ENCODE measurements at places on chromosomes 3 and 15. TPM values are rescaled to one million over a fixed set of nuclear protein-coding genes. Genes with fewer than 3 reads are reported as not detected.

The HES1 gene
- 29.3 TPM for total RNA-seq

- peak overlapping the region; percentile 88 for H3K27ac ChIP-seq
- H3K36me3 ChIP-seq, result no peaks in the 10 kb centered on the region
- peak overlapping the region; percentile 30 for H3K4me3 ChIP-seq
- H3K27me3 ChIP-seq, result no peaks in the 10 kb centered on the region
- peaks cover 6% of the 10 kb centered on the region for H3K4me1 ChIP-seq
Observed at GRCh38 chr3:186406669-186407635, 44.9 kb upstream of the DGKG start.

The EXD1 gene
- not detected for total RNA-seq

GRCh38 chr3:69410301-69410700, 24.4 kb upstream of the FRMD4B start:
- H3K4me3 ChIP-seq, result peak overlapping the region; percentile 34
- no peaks in the 10 kb centered on the region for H3K36me3 ChIP-seq
- no peak overlapping the region for H3K27ac ChIP-seq
- peak; percentile 25 for DNase-seq
- peaks cover 12% of the 10 kb centered on the region for H3K4me1 ChIP-seq

GRCh38 chr3:115960799-115961198, 337.5 kb downstream of the GAP43 start:
- no peaks in the 10 kb centered on the region for H3K36me3 ChIP-seq
- H3K4me1 ChIP-seq, result no peaks in the 10 kb centered on the region
- no peak overlapping the region for H3K4me3 ChIP-seq
- no peaks in the 10 kb centered on the region for H3K27me3 ChIP-seq

DNA sequence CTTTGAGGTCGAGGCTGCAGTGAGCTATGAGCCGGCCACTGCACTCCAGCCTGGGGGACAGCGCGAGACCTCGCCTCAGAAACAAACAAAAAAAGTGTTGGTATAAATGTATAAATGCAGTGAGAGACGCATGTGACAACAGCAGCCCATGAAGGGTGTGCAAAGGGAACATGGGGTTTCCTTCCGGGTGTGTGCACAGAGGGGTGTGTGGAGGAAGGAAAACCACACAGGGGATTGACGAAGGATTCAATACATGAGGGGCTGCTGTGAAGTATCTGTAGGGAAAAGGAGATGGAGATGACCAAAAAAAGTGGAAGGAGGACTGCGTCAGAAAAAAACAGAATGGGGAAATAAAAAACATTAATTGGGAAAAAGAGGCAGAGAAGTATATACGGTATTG, 1.1 kb downstream of the MTFMT start:
- H3K27me3 ChIP-seq, result no peaks in the 10 kb centered on the region
- peaks cover 5% of the 10 kb centered on the region for H3K36me3 ChIP-seq
- H3K27ac ChIP-seq, result no peak overlapping the region

The MCF2L2 gene
- 0.85 TPM for total RNA-seq

DNA sequence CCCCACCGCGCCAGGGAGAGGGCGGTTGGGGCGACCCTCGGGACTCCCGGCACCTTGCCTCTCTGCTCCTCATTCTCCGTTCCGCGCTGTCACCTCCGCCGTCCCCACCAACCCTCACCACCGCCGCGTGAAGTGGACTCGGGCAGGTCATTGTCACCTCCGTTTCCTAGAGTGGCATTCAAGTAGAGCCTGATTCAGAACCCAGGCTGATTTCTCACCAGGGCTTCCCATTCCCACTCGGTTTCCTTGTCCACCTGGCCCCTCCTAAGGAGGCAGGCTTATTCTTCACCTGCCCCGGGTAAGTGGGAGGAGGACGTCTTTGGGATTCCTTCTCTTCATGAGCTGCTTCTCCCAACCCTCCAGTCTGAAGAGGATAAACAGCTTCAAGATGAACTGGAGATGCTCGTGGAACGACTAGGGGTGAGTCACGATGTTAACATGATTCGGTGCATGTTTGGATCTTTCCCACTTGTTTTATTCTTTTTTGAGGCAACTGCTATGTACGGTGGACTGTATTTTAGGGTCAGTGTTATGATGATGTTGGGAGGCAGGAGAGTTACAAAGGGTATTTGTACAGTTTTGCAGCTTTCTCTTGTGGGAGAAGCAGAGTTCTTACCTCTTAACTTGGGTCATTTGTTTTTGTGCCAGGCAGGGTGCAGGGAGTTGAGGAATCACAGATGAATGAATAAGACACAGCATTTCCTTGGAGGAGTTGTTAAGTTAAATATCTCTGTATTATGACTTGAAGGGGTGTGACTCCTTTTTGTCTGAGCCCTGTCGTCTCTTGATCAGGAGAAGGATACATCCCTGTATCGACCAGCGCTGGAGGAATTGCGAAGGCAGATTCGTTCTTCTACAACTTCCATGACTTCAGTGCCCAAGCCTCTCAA, 692 bp downstream of the PSMD2 start:
- H3K4me3 ChIP-seq, result peak overlapping the region; percentile 92
- H3K36me3 ChIP-seq, result peaks cover 36% of the 10 kb centered on the region
- H3K4me1 ChIP-seq, result peaks cover 13% of the 10 kb centered on the region

The ROBO2 gene
- 9.9 TPM for total RNA-seq

The CSTA gene
- total RNA-seq, result 12.3 TPM

The CLCN2 gene
- total RNA-seq, result 4.3 TPM

- no peaks in the 10 kb centered on the region for H3K4me1 ChIP-seq
- no peak for DNase-seq
- H3K4me3 ChIP-seq, result no peak overlapping the region
- H3K36me3 ChIP-seq, result no peaks in the 10 kb centered on the region
Observed at GRCh38 chr15:36278219-36278618, 301.2 kb upstream of the CDIN1 start.

- H3K27ac ChIP-seq, result no peak overlapping the region
- no peak for DNase-seq
- no peak overlapping the region for H3K4me3 ChIP-seq
- peaks cover 17% of the 10 kb centered on the region for H3K36me3 ChIP-seq
- no peaks in the 10 kb centered on the region for H3K27me3 ChIP-seq
Observed at GRCh38 chr3:10262027-10262426, 13.8 kb downstream of the TATDN2 start.

DNA sequence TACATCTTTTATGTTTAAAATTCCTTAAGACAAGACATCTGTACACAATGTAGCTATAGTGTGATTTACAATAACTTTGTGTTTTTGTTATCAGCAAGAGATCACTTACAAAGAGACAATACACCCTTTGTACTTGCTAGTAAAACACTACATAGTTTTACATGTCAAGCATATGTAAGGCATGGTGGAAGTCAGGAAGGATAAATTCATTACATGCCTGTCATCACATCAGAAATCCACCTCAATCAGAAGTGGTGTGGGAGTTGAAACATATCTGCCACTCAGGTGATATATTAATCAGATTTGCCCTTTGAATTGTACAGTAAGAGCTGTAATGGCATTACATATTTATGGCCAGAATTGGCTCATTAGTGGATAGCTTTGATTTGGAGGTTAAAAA, 95.5 kb downstream of the MBNL1 start:
- no peaks in the 10 kb centered on the region for H3K36me3 ChIP-seq
- no peaks in the 10 kb centered on the region for H3K27me3 ChIP-seq
- DNase-seq, result no peak

DNA sequence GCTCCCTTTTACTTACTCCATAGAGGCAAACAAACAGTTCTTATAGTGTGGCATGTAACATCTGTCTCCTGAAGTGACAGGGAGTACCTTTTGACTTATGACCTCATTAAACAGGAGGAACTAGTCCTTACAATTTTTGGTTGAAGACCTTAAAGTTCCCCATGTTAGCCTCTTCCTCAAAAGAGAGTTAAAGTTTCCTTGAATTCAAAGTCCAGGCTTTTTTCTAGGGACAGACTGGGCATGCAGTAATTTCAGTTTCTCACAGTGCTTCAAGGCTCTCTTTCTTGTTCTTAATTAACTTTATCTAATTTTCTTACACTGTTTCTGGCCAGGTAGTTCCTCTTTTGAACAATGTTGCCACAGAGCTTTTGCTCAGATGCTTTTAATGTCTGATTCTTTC, 12.1 kb downstream of the GOLM2 start:
- peaks cover 12% of the 10 kb centered on the region for H3K4me1 ChIP-seq
- no peaks in the 10 kb centered on the region for H3K27me3 ChIP-seq
- DNase-seq, result no peak
- no peak overlapping the region for H3K27ac ChIP-seq
- H3K4me3 ChIP-seq, result no peak overlapping the region

DNA sequence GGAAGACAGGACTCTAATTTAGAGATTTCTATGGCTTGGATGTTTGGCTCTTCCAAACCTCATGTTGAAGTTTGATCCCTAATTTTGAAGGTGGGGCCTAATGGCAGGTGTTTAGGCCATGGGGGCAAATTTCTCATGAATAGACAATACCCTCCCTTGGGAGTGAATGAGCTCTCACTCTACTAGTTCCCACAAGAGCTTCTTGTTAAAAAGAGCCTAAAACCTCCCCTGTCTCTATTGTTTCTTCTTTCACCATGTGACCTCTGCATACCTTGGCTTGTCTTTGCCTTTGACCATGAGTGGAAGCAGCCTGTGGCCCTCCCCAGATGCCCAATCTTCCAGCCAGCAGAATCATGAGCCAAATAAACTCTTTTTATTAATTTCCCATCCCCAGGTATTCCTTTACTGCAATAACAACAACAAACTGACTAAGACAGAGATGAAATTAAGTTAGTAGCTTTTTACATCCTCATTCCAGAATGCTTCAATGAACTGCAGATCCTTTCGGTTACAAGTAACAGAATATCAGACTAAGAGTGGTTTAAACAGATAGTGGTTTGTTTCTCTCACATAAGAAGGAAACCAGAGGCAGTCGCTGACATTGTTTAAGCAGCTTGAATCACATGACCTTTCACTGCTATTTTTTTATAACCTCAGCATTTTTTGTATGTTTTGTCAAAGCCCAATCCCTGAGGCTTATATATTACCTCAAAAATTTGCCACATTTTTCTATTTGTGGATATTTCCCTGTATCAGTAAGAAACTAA, 1013.3 kb upstream of the SEMA6D start:
- no peaks in the 10 kb centered on the region for H3K36me3 ChIP-seq
- no peak overlapping the region for H3K27ac ChIP-seq
- no peak overlapping the region for H3K4me3 ChIP-seq
- no peaks in the 10 kb centered on the region for H3K27me3 ChIP-seq
- H3K4me1 ChIP-seq, result no peaks in the 10 kb centered on the region
- DNase-seq, result no peak

DNA sequence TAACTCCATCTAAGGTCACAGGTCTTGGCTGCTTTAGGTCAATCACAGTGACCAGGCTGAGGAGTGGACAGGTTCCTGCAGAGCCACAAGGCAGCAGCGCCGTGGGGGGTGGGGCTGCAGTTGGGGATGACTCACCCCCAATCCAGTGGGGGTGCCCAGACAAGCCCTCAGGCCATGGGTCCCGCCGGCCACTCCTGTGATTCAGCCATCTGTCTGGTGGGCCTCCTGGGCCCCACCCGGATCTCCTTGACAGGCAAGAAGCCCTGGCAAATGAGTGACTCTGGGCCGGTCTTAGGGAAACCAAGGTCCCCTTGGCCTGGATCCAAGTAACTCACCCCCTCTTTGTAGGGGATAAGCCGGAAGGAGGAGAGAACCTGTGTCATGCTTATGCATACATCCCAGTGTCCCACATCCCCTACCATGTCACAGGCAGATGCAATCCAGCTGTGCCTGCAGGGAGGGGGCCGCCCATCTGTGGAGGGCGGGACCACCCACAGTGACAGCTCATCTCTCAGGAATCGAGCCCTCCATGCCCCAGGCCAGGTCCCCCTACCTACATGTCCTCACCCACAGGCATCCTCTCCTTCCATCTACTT, 495 bp upstream of the COL7A1 start:
- peak overlapping the region; percentile 73 for H3K4me3 ChIP-seq
- peak overlapping the region; percentile 30 for H3K27ac ChIP-seq
- H3K4me1 ChIP-seq, result peaks cover 66% of the 10 kb centered on the region
- peak; percentile 58 for DNase-seq

DNA sequence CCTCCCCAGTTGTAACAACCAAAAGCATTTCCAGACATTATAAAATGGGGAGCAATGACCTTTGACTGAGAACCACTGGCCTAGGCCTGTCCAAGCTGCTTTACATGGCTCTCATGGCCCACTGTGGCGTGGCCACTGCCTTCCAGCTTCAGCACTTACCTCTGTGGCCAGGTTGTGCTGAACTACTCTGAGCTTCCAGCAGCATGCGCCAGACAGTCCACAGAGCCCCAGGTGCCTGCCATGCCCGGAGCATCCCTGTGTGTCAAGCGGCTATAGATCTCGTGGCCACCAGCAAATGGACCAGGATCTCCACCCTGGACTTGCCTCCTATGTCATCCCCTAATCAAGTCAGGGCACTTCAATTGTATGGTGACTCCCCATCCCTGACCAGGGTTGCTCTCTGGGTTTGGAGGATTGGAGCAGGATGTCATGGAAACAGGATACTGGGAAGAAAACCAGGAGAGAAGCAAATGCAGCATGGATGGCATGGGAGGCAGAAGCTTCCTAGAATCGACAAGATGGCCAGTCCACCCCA, 199.7 kb downstream of the UACA start:
- no peak overlapping the region for H3K4me3 ChIP-seq
- H3K27ac ChIP-seq, result no peak overlapping the region
- no peak for DNase-seq
- no peaks in the 10 kb centered on the region for H3K27me3 ChIP-seq
- no peaks in the 10 kb centered on the region for H3K36me3 ChIP-seq
- no peaks in the 10 kb centered on the region for H3K4me1 ChIP-seq

GRCh38 chr3:18717598-18717997, 292.5 kb upstream of the SATB1 start:
- no peak overlapping the region for H3K4me3 ChIP-seq
- no peaks in the 10 kb centered on the region for H3K36me3 ChIP-seq
- H3K27ac ChIP-seq, result no peak overlapping the region
- H3K27me3 ChIP-seq, result no peaks in the 10 kb centered on the region

GRCh38 chr3:95901948-95902347, 912.4 kb upstream of the EPHA6 start:
- H3K36me3 ChIP-seq, result no peaks in the 10 kb centered on the region
- no peaks in the 10 kb centered on the region for H3K27me3 ChIP-seq
- no peak overlapping the region for H3K27ac ChIP-seq
- H3K4me1 ChIP-seq, result no peaks in the 10 kb centered on the region
- no peak for DNase-seq
- H3K4me3 ChIP-seq, result no peak overlapping the region

GRCh38 chr15:93895976-93896770, 335.2 kb upstream of the MCTP2 start:
- no peak for DNase-seq
- no peak overlapping the region for H3K4me3 ChIP-seq
- no peaks in the 10 kb centered on the region for H3K4me1 ChIP-seq
- H3K27ac ChIP-seq, result no peak overlapping the region

GRCh38 chr15:33810806-33811205, 157.5 kb upstream of the CHRM5 start:
- H3K4me3 ChIP-seq, result no peak overlapping the region
- H3K36me3 ChIP-seq, result peaks cover 3% of the 10 kb centered on the region
- no peaks in the 10 kb centered on the region for H3K4me1 ChIP-seq

The RSRC1 gene
- total RNA-seq, result 26.6 TPM

- peaks cover 37% of the 10 kb centered on the region for H3K4me1 ChIP-seq
- DNase-seq, result no peak
- peaks cover 12% of the 10 kb centered on the region for H3K36me3 ChIP-seq
- no peaks in the 10 kb centered on the region for H3K27me3 ChIP-seq
Observed at GRCh38 chr15:85649372-85649771, 145.4 kb downstream of the KLHL25 start.

- peaks cover 7% of the 10 kb centered on the region for H3K4me1 ChIP-seq
- H3K4me3 ChIP-seq, result no peak within 1 kb of the TSS
- H3K27ac ChIP-seq, result no peak within 1 kb of the TSS
- DNase-seq, result no peak
Observed at GRCh38 chr3:37990527-37990926, at the start of gene VILL. VILL (plus strand) TSS chr3:37990786; CDS start chr3:37993673, 2,887 bp downstream.

- DNase-seq, result no peak
- H3K4me3 ChIP-seq, result peak overlapping the region; percentile 95
- peak overlapping the region; percentile 94 for H3K27ac ChIP-seq
- H3K27me3 ChIP-seq, result no peaks in the 10 kb centered on the region
Observed at GRCh38 chr3:107523289-107523538, 452 bp downstream of the BBX start.

The ZBED2 gene
- total RNA-seq, result not detected
